ENCODE measurements at places on chromosomes 2 and 18.

- DNase-seq, result no peak
Measured at GRCh38 chr18:24173997-24174396, 35.1 kb downstream of the CABYR start.

DNA sequence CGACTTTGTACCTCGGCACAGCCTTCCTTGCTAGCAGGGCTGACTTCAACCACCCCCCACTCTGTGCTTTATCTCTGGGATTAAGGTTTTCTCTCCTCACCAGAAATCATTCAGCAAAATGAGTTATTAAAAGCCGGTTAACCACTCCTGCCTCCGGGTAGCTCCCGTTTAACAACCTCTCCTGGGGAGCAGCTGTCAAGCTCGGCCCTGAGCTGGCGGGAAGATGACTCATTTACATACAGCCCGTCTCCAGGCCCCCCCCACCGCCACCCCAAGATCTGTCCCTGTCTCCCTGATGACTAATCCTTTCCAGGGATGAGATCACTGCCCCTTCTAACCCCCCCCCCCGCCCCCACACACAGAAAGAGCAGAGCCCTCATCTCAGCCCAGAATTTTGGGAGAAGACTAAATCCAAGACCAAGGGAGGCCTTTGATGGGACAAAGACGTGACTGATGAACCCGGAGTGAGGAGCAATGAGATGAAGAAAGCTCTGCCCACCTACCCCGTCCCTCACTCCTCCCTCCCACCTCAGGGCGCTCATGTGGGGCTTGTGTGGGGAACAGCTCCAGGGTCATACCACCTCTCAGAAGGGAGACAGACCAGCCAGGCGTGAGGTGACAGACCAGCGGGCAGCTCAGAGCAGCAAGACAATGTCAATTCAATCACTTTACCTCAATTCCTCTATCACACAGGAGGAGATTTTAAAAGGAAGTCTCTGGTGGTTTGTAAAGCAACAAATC is 131.4 kb downstream of the MSH2 start:
- peak; percentile 59 for DNase-seq

DNA sequence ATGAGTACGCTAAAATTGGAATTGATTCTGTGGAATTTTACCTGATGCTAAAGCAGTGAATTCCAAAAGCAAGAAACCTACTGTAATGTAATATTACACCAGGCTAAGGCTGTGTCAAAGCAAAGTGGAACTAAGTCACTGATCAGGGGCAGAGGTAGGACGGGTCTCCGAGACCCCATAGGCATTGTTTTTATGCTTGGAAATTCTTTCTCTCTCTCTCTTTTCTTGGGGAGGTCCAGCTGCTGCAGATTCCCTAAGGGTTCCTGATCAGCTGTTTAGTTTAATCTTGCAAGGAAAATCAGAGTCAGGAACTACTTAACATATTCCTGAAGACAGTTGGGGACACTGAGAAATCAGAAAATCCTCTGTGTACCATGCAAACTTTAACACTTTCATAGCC is 220.2 kb downstream of the SRBD1 start:
- DNase-seq, result no peak

GRCh38 chr2:74357627-74358026 is 14.4 kb upstream of the SLC4A5 start:
- no peak for DNase-seq

DNA sequence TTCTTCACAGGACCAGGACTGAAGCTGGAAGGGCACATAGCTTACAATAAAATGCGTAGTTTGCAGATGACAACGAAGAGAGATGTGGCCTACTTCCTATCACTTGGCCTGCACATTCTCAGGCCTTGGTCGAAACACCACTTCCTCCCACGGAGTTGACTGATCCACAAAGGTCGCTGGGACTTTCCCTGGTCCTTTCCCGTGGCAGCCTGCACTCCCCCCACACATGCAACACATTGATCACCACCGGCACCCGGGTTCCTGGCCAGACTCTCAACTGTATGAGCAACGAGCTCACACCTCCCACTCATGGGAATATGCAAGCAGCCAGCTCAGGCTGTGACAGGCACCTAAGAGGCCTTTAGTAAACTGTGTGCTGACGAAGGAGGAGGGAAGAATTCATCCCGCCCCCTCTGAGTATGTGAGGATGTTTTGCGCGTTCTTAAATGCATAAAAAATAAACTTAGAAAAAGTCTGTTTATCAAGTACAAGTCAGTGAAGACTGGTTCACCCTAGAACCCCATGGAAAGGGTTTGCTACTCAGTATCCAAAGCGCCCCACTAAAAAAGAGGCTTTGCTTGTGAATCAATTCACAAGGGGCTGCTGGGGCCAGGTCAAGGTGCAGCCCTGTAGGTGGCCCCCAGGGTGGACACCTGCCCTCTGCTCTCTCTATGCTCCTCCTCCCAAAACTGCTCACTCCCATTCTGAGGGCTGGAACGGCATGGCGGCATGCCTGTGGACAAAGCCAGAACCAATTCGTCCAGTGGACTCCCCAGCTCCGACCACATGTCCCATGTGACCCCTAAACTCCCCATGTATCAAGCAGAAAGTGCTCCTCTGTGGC is 154.3 kb downstream of the EIPR1 start:
- peak; percentile 77 for DNase-seq

GRCh38 chr2:240464514-240465241 is 29.2 kb downstream of the GPC1 start:
- no peak for DNase-seq

DNA sequence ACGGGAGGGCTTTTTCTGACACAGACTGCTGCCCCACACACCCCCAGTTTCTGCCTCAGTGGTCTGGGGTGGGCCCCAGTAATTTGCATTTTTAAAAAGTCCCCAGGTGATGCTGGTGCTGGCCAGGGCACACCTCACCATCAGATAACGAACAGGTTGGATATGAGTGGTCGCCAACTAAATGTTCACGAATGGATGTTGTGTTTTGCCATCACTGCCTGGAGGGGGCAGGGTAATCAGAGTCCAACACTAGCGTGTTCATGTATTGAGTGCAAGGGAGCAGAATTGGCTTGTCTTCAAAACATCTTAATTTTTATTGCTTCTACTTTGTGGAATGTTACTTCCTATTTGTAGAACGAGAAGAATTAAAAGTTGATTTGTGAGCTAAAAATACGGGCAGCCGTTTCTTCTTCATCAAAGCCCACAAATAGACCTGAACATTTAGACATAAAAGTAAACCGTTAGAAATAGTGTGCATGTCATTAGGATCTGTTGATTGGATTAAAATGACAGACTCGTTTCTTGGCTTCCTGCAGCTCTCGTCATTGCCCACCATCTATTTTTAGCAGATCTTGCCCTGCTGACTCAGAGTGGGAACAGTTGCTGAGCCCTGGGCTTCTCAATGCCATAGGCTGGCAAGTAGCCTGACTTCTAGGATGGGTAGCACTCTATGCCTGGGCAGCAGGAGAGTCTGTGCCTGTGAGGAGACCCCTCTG is 45.2 kb downstream of the NCK2 start:
- peak; percentile 42 for DNase-seq

GRCh38 chr2:46718784-46719183 is 196.8 kb downstream of the MCFD2 start:
- DNase-seq, result no peak

DNA sequence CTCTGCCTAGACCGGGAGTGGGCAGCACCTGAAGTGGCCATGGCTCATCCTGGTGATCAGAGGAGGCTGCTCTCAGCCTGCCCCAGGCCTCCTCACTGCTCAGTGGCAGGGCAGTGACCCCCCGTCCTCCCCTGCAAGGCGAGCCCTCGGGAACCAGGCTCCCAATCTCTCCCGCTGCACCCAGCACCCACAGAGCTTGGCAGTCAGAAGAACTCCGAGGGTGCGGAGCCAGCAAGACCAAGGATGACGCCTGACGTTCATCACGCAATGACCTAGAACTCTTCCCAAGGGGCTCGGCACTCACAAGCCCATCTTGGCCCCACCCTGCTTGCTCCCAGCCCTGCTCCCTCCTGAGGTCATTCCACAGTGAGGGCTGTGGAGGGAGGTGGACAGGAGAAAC is 189.8 kb upstream of the SALL3 start:
- no peak for DNase-seq

DNA sequence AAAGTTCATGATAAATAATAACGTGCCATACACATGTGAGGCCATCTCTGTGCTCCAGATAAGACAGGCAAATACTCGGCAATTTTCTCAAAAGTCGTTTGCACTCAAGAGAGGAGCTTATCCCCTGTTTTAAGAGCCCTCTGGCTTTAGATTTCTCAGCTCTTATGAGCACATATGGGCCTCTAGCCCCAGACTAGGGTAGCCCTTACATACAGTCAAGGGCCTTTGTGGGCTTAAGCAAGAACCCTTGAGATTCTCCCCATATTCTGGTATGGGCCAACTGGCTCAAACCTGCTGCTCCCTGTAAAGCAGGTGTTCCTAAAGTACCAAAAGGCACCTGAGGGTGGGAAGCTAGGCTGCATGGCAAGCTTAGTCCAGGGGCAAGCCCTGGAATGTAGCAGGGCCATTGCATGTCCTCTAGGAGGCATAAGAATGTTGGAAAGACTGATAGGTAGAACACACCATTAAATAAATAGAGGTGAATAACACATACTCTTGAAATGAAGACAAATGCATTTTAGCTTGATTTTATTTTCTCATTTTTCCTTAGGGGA is 66.1 kb downstream of the FASTKD2 start:
- DNase-seq, result no peak

GRCh38 chr2:72292433-72292832 is 144.8 kb upstream of the CYP26B1 start:
- peak; percentile 80 for DNase-seq

DNA sequence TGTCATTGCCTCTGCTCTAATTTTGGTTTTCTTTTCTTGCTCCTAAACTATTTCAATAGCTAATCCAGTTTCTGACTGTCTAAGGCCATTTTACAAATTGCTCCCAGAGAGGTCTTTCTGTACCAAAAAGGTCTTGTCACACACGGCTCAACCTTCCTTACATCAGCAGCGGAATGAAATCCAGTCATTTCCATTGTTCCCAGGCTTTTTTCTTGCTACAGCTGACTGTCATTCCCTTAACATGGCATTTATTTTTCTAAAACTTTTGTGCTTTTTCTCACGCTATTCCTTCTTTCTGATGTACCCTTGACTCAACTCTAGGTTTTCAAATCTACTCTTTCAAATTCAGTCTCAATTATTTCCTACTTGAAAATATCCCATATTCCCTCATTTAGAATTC is 24.3 kb downstream of the FAM171B start:
- DNase-seq, result no peak

GRCh38 chr18:61337527-61337926 is 4.3 kb downstream of the CDH20 start:
- no peak for DNase-seq

DNA sequence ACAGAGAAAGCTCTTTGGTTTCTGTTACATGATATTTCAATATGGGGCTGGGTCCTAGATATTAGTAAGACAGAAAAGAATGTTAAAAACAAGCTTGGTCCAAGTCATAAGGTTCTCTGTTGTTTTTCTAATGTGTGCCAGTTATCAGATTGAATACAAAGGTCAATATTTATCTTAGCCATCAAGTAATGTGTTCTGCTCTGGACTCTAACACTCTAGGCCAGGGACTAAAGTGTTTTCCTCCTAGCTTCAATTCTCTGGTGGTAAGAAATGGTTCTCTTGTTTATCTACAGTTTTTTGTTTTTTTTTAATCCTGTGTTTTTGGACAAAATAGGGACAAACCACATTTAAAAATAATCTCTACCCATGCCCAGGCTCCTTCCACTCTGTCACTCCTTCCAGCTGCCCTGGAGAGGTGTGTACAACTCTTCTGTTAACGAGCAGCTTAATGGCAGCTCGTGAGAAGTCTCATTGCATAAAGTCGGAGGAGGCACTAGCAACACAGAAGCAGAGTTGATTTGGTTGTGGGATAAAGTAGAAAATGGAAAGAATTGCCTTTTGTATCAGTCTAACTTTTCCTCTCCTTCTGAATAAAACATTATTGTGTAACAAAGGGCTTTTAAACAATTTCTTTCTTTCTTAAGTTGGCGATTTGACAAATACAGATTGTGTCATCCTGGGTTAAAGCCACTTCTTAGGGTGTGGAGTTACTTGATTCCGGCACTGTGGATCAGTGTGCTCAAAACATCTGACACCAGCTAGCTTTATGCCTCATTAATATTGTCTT is 8.0 kb upstream of the SESTD1 start:
- peak; percentile 94 for DNase-seq

DNA sequence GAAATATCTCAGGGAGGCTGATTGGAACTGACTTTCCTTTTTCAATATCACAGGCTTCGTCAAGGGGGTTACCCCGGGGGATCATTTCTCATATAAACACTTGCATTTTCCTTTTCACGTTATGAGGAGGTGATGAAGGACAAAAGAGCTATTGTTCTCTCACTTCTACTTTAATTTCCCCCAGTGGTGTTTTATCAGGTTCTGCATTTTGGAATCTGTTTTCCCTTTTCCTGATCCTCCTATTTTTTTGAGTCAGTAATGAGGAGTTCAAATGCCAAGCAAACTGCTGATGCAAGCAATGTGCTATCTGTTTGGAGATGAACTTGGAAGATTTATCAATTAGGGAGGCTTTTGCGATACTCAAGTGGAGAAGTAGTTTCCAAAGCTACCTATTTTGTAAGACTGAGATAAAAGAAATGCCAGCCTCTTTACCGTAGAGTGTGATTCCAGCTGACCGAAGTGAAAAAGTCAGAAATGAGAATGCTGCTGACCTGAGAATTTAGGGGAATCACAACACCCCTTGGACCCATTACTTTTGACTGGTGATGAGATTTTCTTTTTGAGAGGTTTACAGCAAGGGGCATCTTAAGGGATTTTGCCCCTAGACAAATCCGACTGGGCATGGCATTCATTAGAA is 556.0 kb downstream of the RNF144A start:
- no peak for DNase-seq

GRCh38 chr2:121794233-121794632 is 38.8 kb downstream of the TSN start:
- DNase-seq, result no peak

GRCh38 chr2:110993557-110994231 is 127.0 kb upstream of the BCL2L11 start:
- DNase-seq, result no peak

DNA sequence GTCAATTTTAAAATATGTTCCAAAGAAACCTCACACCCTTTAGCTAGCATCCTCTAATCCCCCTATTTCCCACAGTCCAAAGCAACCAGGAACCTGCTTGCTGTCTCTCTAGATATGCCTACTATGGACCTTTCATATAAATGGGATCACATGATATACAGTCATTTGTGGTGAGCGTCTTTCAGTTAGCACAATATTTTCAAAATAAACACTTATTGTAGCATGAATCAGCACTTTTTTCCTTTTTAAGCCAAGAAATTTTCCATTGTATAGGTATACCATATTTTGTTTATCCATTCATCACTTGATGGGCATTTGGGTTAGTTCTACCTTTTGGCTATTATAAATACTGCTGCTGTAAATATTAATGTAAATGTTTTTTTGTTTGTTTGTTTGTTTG is 223.0 kb upstream of the DOK6 start:
- DNase-seq, result peak; percentile 2

- DNase-seq, result no peak
Measured at GRCh38 chr18:5449858-5450509, 93.8 kb downstream of the EPB41L3 start.

GRCh38 chr2:150887926-150888325 is 373.7 kb downstream of the RBM43 start:
- DNase-seq, result no peak

DNA sequence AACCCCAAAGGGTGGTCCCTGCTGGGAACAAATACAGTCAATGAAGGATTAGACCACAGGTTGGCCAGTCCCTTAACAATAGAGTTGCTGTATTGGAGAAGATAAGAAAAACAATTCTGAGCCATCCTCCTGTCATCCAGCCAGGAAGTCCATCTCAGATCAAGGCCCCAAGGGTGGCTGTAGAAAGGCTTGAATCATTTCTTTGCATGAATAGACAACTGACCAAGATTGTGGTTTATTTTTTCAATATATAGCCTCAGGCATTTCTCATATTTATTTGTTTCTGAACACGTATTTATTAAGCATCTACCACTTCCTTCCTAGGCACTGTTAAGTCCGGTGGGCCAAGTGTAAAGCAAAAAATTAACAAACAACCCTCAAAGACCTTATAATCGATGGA is 274.4 kb upstream of the SLC14A2 start:
- DNase-seq, result no peak
